ENCODE measurements at places on chromosomes 3 and 15.
A peak's percentile ranks its signal among the peaks of the same experiment; 100 is the strongest.

- DNase-seq = no peak
These were observed 490.5 kb upstream of the NR2F2 start for GRCh38 chr15:95840004-95840403.

- no peak for DNase-seq
These were observed 23.6 kb downstream of the CRTC3 start for GRCh38 chr15:90553248-90553745.

GRCh38 chr3:87025661-87026645 lies 35.0 kb upstream of the VGLL3 start:
- no peak for DNase-seq

GRCh38 chr3:136932978-136933772 lies 24.6 kb upstream of the IL20RB start:
- no peak for DNase-seq

DNA sequence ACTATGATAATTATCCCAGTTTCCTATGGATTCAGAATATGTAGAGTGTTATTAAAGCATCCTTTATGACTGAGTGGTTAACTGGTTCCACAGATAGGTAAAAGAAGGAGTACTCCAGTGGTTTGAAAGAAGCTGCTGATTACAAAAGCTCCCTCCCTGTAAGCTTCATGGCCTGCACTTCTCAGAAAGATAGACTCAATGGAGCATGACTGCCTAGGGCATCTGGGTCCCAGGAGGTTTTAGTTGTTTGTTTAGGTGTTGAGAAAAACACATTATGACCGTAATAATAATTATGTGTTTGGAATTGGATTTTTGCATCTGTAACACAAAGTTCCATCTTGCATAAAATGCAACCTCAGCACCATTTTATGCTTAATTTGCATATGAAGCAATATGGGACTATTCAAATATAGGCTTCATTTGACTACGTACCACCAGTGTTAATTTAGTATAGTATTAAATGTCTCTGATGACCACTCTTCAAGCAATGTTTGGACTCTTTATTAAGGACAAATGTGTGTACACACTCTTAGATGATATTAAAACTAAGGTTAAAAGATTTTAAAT lies 121.1 kb downstream of the ROBO2 start:
- no peak for DNase-seq

- DNase-seq = no peak
These were observed 97.8 kb downstream of the NUP210 start for GRCh38 chr3:13322324-13322723.

GRCh38 chr15:83323296-83323711 lies 38.8 kb upstream of the BNC1 start:
- no peak for DNase-seq

DNA sequence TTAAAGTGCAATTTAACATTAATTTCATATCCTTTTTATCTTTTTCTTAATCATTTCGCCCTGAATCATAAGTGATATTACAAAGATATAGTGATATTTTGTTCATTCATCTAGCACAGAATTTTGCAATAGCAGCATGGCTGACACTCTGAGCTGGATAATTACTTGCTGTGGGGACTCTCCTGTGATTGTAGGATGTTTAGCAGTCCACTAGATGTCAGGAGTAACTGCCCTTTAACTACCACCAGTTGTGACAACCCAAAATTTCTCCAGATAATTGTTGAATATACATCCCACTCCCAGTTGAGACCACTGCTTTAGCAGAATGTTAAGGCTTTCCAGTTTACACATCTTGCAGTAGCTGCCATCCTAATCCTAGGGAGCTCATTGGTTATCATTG lies 196.8 kb upstream of the MBNL1 start:
- DNase-seq = no peak

GRCh38 chr15:68654786-68655560 lies 76.2 kb downstream of the CORO2B start:
- no peak for DNase-seq

DNA sequence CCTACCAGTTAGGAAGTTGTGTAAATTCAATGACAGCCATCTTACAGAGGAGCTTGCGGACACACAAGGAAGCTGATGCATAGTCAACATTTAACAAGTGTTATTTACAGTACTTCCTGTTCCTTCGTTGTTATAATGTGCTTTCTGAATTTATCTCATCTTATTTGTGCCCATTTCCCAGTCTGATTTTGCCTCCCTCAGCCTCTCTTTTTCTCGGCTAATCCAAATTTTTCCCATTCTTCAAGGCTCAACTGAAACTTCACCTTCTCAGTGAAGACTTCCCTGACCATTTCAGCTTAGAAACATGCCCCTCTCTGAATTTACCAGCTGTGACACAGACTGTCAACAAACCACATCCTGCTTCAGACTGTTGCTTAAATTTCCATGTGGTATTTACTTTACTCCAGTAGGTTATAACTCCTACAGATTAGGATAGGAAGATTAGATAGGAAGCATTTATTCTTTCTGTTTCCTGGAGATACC lies 55.7 kb upstream of the CP start:
- DNase-seq = peak; percentile 32

GRCh38 chr3:112638327-112639020 lies 2.5 kb downstream of the CCDC80 start:
- no peak for DNase-seq

- DNase-seq = no peak
These were observed 1.3 kb upstream of the LYSMD4 start for GRCh38 chr15:99734575-99734974.

DNA sequence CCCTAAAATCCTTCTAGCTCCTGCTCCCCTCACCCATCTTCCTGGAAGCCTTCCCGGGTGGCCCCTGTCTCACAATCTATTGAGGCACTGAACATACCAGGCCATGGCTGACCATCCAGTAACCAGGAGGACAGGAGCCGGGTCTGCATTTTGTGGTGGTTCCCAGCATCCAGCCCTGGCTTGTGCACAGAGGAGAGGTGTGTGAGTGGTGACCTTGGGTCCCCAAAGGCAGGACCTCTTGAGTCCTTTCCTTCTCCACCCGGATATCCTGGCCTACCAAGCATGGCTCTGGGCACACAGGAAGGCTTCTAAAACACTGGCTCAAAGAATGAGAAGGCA lies 7.8 kb downstream of the CSK start:
- no peak for DNase-seq

Data from SHP77 treated with DMSO at 0.1 percent for 48 hours (cell line).